ENCODE measurements at places on chromosomes 2 and 18. TPM values are rescaled to one million over a fixed set of nuclear protein-coding genes. Genes with fewer than 3 reads are reported as not detected.

MC4R gene
- 0.35 TPM for total RNA-seq

CD8B2 gene
- total RNA-seq: 0.21 TPM

UGT1A9 gene
- not detected for total RNA-seq

REG1B gene
- not detected for total RNA-seq

ACMSD gene
- total RNA-seq: not detected

DNA sequence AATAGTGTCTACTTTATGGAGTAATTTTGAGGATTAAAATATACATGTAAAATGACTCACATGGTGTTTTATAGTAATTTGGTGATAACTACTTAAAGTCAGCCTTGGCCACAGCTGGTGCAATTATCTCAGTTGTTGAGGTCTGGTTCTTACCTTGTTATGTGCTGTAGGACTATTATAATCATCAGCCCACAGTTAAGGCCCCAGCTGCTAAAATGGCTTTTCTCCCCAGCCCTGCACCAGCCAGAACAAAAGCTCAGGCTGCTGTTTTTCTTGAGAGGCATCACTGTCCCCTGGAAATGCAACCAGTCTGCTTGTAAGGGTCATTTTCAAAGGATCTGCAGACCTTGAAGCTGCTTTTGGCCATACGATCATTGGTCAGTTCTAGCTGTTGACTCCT, 283.3 kb upstream of the THUMPD2 start:
- no peaks in the 10 kb centered on the region for H3K4me1 ChIP-seq
- H3K36me3 ChIP-seq: no peaks in the 10 kb centered on the region
- no peaks in the 10 kb centered on the region for H3K27me3 ChIP-seq
- no peak overlapping the region for H3K27ac ChIP-seq
- DNase-seq: no peak

DNA sequence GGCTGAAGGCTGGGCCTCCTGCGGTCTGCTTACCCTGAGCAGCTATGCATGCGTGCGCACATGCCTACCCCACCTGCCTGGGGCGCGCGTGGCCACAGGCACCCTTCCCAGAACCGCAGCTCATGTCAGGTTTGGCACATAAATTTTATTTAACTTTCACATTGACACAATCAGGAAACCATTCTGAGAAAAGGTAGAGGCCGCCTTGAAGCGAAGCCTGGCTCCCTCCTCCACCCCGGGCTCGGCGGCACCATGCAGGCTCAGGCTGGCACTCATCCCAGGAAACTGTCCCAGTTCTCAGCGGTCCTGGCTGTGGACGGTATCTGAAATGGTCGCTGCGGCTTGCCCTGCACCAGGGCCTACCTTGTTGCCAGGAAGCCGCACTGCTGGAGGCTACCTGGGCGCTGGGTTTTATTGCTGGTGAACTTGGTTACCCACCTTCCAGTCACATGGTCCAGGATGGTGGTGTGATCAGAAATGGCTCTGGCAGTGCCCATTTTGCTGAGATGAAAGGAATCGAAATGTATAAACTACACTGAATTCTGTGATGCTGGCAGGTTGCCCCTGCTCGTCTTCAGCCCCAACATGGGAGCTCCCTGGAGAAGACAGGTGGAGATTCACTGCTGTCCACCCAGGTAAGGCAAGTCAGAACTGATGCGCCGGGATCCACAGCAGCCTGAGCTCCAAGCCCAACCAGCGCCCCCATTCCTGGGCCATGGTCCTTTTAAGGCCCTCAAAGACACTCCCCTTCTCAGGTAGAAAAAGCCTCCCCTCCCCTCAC, 25.5 kb downstream of the CHST10 start:
- H3K36me3 ChIP-seq: peaks cover 43% of the 10 kb centered on the region
- H3K27me3 ChIP-seq: no peaks in the 10 kb centered on the region
- no peaks in the 10 kb centered on the region for H3K4me1 ChIP-seq
- no peak overlapping the region for H3K4me3 ChIP-seq
- DNase-seq: no peak
- no peak overlapping the region for H3K27ac ChIP-seq

DNA sequence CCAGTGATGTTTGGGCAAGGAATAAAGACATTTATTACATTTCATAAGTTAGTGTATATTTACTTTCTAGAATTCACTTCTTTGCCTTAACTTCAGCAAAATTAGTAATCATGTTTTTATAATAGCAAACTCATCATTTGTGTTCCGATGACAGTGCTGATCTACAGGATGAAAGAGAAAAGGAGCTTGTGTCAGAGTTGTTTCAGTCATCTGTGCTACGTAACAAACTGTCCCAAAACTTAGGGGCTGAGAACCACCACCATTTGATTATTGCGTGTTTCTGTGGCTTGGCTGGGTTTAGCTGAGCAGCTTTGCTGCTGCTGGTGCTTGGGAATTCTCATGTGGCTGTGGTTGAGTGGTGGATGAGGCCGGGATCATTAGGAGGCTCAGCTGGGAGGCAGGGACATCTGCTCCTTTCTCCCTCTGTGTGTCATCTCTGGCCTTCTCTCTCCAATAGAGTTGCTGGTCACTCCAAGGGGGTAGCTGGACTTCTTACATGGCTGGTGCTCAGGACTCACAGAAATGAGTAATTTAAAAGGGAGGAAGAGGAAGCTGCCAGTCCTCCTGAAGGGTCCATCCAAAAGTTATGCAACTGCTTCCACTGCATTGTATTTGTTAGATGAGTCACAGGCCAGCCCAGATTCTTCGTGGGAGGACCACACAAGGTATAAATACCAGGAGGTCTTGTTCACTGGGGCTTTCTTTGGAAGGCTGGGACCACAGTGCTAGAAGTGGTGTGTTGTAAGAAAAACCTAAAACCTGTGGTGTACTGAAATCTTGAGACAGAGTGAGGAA, 43.4 kb upstream of the HAAO start:
- H3K36me3 ChIP-seq: no peaks in the 10 kb centered on the region
- peaks cover 10% of the 10 kb centered on the region for H3K4me1 ChIP-seq
- DNase-seq: no peak
- H3K4me3 ChIP-seq: no peak overlapping the region

GRCh38 chr2:45731141-45731540, 79.7 kb downstream of the PRKCE start:
- H3K27ac ChIP-seq: no peak overlapping the region
- H3K36me3 ChIP-seq: no peaks in the 10 kb centered on the region
- peaks cover 10% of the 10 kb centered on the region for H3K4me1 ChIP-seq
- H3K4me3 ChIP-seq: no peak overlapping the region

DNA sequence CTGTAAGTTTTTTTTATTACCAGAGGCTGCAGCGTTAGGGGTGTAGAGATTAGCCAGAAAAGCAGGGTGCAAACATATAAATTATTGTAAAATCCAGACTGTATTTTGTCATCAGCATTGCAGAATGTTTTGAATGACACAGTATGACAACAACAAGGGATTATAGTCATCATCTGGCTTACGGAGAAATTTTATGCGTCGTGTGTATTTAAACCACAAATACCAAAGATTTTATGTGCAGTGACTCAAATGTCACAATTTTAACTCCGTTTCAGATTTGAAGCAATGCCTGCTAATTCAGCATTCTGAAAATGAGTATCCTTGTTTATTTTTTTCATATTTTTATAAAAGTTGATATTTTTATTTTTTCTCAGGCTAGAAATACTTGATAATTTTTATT, 19.4 kb upstream of the TMX3 start:
- DNase-seq: no peak
- no peaks in the 10 kb centered on the region for H3K36me3 ChIP-seq
- no peak overlapping the region for H3K27ac ChIP-seq
- peaks cover 6% of the 10 kb centered on the region for H3K4me1 ChIP-seq
- H3K27me3 ChIP-seq: no peaks in the 10 kb centered on the region

- DNase-seq: no peak
- no peaks in the 10 kb centered on the region for H3K36me3 ChIP-seq
- H3K27ac ChIP-seq: no peak overlapping the region
- H3K4me3 ChIP-seq: no peak overlapping the region
These were observed 41.4 kb downstream of the STEAP3 start for GRCh38 chr2:119264781-119265692.

DNA sequence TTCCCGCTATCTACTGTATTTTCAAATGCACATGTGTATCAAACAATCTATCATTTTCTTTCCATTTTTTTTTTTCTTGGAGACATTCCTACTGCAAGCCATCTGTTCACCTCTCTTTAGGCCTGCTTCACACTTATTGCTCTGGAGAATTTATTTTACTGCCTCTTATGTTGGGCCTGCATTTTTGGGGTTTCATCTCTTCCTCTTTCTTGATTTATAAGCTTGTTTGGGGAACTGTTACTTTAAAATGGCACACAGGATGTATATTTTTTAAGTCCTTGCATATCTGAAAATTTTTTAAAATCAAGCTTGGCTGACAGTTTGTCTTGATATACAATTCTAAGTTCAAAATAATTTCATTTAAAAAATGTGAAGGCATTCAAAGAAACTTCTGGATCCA, 3.5 kb upstream of the RAB27B start:
- no peak for DNase-seq
- H3K36me3 ChIP-seq: no peaks in the 10 kb centered on the region
- H3K4me3 ChIP-seq: no peak overlapping the region
- no peaks in the 10 kb centered on the region for H3K4me1 ChIP-seq
- no peaks in the 10 kb centered on the region for H3K27me3 ChIP-seq

GRCh38 chr2:45337481-45337880, 273.6 kb downstream of the SRBD1 start:
- no peaks in the 10 kb centered on the region for H3K4me1 ChIP-seq
- no peak overlapping the region for H3K4me3 ChIP-seq
- DNase-seq: no peak
- H3K27ac ChIP-seq: no peak overlapping the region

DNA sequence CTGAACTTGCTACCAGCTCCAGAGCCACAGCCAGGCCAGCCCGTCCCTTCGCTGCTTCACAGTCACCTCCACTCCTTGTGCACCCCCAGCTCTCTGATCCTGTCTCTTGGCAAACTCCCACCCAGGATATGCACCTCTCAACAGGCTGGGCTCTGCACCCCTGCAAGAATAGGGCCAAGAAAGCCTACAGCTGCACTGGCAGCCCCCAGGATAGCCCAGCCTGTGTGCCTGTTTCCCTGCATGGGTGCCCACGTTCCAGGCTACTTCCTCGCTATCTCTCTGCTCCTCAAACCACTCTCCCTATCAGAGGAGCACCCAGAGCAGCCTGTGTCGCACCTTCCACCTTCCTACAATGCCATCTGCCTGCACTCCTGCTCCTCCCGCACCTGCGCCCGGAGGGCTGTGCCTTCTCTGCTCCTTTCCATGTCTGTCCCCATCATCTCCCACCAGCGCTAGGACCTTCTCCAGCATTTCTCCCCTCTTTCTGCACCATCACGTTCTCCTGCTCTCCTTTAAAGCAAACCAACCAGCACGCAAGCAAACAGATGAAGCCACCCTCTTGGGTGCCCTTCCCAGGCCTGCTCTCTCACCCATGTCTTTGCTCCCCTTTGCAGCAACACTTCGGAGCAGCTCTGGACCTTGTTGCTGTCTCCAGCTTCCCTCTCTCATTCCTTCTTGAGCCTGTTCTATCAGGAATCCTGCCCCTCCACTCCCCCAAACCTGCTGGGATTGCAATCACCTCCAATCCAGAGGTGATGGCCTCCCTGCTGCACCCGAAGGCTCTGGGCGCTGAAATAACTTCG, 313.2 kb upstream of the HS6ST1 start:
- no peaks in the 10 kb centered on the region for H3K4me1 ChIP-seq
- no peaks in the 10 kb centered on the region for H3K27me3 ChIP-seq
- no peak overlapping the region for H3K27ac ChIP-seq
- no peak overlapping the region for H3K4me3 ChIP-seq

- no peaks in the 10 kb centered on the region for H3K27me3 ChIP-seq
- H3K27ac ChIP-seq: no peak overlapping the region
- no peak for DNase-seq
- H3K36me3 ChIP-seq: peaks cover 95% of the 10 kb centered on the region
- no peak overlapping the region for H3K4me3 ChIP-seq
These were observed 74.9 kb upstream of the TFCP2L1 start for GRCh38 chr2:121359716-121360565.

GRCh38 chr2:27715318-27716210, 51.9 kb downstream of the SLC4A1AP start:
- DNase-seq: no peak
- H3K4me1 ChIP-seq: peaks cover 21% of the 10 kb centered on the region
- H3K27me3 ChIP-seq: peaks cover 6% of the 10 kb centered on the region
- H3K4me3 ChIP-seq: peak overlapping the region; percentile 55

DNA sequence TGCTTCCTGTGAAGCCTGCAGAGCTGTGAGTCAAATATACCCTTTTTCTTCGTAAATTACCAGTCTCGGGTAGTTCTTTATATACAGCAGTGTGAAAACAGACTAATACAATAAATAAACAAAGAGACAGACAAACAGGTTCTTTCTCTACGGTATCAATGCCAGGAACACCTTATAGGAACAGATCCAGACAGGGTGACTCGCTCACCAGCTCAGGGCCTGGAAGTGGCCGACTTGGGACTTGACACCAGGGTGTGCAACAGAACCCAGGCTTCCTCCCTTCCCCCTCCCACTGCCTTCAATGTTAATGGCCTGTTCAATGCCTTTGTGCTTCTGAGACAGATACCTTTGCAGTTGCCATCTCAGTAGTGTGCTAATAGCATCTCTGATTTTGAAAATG, 309.5 kb downstream of the ALK start:
- no peak for DNase-seq
- H3K27ac ChIP-seq: no peak overlapping the region
- no peaks in the 10 kb centered on the region for H3K4me1 ChIP-seq

DNA sequence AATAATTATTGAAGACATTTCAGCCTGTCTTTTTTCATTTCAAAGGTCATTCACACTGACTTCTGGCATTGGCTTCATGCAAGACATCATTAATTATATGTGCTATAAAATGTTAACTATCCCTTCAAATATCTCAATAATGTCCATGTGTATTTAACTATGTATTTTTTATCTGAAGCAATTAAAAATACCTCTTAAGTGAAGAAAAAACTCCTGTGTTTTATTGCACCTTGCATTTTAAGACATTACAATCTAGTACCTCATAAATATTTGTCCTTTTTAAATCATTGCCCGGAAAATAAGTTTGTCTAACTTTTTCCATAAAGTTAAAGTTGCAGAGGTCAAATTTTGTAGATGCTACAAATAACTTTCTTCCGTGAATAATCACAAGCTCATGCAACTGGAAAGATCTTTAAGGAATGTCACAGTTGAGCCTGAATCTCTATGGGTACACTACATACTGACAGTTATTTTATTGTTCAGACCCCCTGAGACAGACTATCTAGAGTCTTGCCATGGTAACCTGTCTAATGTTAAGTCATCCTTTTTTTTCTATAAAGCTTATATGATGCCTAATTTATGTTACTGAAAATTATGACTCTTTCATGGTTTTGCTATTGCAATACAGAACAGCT, 38.4 kb upstream of the COBLL1 start:
- no peaks in the 10 kb centered on the region for H3K4me1 ChIP-seq
- no peaks in the 10 kb centered on the region for H3K36me3 ChIP-seq
- H3K4me3 ChIP-seq: no peak overlapping the region
- no peak overlapping the region for H3K27ac ChIP-seq
- no peaks in the 10 kb centered on the region for H3K27me3 ChIP-seq
- DNase-seq: no peak

- H3K27me3 ChIP-seq: no peaks in the 10 kb centered on the region
- H3K4me1 ChIP-seq: no peaks in the 10 kb centered on the region
- H3K27ac ChIP-seq: no peak overlapping the region
- no peaks in the 10 kb centered on the region for H3K36me3 ChIP-seq
- H3K4me3 ChIP-seq: no peak overlapping the region
These were observed 1357.8 kb upstream of the CRIM1 start for GRCh38 chr2:34997779-34998178.

- no peak overlapping the region for H3K4me3 ChIP-seq
- no peak overlapping the region for H3K27ac ChIP-seq
- H3K36me3 ChIP-seq: no peaks in the 10 kb centered on the region
- H3K27me3 ChIP-seq: peaks cover 12% of the 10 kb centered on the region
These were observed 3.7 kb downstream of the ALPG start for GRCh38 chr2:232410238-232410900.
